ENCODE measurements at places on chromosomes 16 and 17.

- no peak for DNase-seq
Measured at GRCh38 chr16:8847623-8848022, 21.2 kb downstream of the CARHSP1 start.

DNA sequence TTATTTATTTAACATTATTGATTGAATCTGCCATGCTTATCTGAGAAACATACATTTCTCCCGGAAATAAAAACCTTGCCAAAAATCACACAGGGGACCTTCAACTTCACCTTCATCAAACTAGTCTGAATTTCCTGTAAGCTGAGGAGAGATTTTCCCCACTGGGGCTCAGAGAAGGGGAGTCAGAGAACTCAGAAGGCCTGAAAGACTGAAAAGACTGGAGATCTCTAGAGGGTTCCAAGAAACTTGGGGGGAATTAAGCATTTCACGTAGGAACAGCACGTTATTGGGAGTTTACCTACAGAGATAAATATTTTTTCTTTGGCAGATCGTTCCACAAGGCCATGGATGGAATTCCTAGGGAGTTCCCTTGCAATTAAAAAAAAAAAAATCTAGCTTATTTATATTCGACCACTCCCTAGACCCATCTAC, 528 bp upstream of the NOL11 start:
- peak; percentile 7 for DNase-seq

DNA sequence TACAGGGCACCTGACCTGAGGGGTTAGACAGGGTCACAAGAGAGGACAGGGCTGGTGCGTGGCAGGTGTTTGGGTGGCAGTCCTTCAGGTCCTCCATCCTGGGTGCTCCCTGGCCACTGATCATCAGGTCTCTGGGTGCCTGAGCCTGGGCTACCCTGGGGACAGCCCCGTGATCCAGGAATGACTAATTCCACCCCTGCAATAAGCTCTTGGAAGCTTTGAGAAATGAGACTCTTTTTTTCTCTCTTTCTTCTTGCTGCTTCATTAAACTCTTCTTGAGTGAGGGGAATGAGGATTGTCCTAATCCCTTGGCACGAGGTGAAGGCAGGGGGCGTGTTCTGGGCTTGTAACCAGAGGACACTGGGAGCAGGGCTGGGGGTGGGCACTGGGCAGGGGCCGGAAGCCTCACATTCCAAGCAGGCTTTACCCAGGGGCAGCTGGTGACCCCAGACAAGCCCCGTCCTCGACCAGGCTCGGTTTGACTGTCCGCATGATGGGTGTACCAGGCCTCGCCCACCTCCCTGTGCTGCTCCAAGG, 21.4 kb upstream of the SPNS2 start:
- no peak for DNase-seq

- no peak for DNase-seq
Measured at GRCh38 chr17:13508896-13509295, 92.8 kb downstream of the HS3ST3A1 start.

DNA sequence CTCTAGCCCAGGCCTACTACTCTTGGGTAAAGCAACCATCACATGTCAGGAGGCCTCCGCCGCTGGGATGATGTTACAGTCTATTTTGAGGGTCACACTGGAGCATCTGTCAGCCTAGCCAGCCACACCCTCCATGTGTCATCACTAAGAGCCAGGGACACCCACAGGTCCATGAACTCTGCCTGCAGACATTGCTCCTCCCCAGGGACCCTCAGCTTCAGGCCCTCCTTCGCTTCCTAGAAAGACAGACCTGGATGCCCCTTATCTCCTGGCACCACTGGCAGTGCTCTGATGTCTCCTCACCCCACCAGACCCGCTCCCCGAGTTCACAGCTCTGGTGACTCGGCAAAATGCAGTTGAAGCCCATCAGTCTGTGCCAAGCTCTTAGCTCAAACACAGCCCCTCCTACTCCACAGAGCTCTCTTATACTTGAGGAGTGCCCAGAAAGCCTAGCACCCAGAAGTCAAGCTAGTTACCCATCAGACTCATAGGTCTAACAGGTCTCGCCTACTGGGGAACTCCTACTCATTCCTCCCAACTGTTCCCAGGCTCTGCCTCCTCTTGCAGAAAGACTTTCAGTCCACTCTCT, 5.9 kb downstream of the RANBP10 start:
- DNase-seq, result no peak

DNA sequence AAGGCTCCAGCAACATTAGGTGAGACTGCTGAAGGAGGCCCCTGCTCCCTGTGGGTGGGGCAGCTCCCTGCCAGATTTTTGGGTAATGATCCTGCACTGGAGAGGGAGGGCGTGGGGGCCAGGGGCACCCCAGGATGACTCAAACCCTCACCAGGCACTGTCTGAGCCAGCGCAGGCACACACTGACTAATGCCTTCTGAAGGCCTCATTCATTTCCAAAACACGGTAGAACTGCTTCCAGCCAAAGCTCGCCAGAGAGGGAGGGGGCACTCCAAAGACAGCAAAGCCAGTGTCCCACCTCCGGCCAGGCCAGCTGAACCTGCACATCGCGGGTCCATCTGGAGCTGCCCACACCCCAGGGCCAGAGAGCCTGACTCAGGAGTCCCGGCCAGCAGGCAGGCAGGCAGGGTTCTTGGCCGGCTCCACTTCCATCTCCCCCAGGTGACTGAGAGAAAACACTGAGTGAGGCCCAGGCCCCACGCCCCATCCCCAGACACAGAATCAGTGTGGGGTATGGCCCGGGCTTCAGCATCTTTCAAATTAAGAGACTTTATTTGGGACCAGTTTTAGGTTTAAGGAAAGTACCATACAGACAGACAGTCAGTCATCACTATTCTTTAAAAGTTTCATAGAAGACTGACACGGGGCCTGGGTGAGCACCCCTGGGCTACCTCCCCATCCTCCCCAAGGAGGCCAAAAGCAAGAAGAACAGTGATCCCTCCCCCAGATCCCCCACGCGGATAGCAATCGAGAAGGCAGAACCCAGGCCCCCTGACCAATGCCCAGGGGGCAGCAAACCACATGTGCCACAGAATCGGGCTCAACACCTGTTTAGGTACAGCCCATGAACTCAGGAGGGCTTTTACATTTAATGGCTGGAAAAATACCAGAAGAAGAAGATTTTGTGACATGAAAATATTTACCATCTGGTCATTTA, 2.3 kb downstream of the PIEZO1 start:
- DNase-seq, result no peak

DNA sequence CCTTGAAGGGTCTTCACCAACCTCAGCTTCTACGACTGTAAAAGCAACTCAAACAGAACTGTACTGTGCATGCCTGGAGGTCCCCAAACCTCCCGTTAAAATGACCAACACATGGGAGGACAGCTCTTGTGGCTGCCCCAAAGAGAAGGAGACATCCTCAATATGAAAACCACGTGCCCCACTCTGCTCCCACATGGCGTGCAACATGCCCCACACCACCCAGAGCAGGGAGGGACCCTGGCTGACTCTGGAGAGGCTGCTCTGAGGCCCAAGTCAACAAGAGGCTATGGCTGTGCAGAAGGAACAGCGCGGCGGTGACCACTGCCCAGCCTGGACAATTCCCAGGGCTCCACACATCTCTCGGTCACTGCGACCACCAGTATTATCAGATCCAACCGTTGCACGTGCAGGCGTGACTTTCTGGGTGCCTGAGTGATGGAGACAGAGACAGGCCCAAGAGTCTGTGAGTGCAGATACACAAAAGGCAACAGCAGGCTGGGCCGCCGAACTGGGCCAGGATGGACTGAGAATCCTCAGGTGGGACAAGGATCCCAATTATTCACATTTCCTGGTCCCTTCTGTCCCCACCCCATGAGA, 1.4 kb downstream of the PLD6 start:
- DNase-seq, result no peak

DNA sequence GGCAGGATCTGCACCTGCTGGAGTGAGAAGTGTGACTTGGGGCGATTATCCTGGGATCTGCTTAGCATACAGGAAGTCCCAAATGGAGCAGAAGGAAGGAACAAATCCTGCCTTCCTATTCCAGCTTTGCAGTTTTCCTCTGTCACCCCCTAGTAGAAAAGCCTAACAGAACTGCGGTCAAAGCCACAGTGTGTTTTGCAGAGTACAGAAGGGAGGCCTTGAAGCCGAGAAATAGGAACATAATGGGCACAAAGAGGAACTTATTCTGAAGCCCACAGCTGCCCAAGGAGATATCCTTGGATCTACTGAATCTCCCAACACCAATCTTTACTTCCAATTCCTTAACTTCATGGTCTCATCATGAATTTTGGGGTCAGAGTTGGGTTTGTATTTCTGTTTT, 8.5 kb downstream of the KRTAP1-5 start:
- DNase-seq, result no peak

- no peak for DNase-seq
Measured at GRCh38 chr17:60333628-60334031, 58.3 kb downstream of the USP32 start.

DNA sequence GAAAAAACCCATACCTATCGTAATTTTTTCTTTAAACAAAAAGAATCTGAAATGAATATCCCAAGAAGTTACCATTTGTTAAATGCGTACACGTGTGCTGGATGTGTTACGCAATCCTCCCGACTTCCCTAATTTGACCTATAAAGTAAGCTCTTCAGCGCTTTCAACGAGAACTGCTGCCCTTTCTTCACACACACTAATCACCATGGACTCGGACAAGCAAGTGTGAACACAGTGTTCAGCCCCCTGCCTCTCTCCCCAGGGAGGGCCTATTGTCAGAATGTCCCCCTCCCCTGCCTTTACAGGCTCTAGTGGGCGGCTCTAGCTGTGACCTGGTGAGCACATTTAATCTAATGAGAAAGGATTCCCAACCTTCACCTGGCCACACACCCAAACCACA, 216.1 kb downstream of the CEP112 start:
- DNase-seq, result no peak

GRCh38 chr16:46920402-46921068, 36.4 kb downstream of the GPT2 start:
- DNase-seq, result no peak

DNA sequence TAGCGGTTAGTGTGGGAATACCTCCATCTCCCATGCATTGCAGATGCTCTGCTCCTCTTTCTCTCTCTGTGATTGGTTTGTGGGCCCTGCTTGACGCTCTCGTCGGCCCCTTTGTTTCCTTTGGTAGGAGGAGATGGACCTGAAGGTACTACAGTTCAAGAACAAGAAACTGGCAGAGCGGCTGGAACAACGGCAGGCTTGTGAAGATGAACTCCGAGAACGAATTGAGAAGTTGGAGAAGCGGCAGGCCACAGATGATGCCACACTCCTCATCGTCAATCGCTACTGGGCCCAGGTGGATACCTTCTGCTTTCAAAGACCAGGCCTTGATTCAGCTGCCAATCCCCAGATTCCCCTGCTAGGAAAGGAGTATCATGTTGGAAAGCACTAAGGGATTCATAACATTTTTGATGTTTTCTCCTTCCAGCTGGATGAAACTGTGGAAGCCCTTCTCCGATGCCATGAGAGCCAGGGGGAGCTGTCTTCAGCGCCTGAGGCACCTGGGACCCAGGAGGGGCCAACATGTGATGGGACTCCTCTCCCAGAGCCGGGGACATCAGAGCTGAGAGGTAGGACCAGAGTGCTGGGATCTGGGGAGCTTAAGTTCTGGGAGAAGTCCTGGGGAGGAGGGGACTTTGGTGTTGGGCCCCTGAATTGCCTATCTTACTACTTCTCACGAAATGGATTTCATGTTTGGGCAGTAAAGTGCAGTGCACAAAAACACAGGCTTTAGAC, 1.0 kb downstream of the RNF40 start:
- no peak for DNase-seq

- peak; percentile 30 for DNase-seq
Measured at GRCh38 chr17:28047806-28048205, 5.3 kb downstream of the NLK start.

GRCh38 chr16:54403580-54403979, 117.0 kb upstream of the IRX3 start:
- no peak for DNase-seq

DNA sequence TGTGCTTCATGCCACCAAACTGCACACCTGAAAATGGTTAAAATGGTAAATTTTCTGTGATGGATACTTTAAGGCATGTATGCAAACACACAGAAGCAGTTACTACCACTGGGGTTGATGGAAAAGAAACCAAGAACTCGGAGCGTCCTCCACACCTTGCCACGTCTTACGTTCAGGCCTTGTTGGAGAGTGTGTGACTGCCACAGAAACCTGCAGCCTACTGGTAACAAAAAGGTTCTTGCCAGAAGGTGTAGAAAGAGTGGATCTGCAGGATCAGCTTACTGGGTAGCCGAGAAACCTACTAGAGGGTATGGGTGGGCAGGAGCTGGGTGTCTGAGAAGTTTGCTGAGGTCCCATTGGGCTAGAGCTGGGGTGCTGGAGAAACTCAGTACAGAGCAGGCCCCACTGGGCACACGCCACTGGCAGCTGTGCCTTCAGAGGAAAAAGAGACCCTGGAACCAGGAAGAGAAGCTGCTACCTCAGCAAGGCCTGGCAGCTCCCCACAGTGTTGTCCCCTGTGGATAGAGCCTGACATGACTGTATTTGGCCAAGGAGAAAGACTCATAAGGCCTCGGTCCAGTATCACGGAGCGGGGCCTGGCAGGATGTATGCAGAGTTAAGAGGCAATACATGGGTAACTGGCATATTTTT, 204.6 kb downstream of the SEC14L1 start:
- no peak for DNase-seq

DNA sequence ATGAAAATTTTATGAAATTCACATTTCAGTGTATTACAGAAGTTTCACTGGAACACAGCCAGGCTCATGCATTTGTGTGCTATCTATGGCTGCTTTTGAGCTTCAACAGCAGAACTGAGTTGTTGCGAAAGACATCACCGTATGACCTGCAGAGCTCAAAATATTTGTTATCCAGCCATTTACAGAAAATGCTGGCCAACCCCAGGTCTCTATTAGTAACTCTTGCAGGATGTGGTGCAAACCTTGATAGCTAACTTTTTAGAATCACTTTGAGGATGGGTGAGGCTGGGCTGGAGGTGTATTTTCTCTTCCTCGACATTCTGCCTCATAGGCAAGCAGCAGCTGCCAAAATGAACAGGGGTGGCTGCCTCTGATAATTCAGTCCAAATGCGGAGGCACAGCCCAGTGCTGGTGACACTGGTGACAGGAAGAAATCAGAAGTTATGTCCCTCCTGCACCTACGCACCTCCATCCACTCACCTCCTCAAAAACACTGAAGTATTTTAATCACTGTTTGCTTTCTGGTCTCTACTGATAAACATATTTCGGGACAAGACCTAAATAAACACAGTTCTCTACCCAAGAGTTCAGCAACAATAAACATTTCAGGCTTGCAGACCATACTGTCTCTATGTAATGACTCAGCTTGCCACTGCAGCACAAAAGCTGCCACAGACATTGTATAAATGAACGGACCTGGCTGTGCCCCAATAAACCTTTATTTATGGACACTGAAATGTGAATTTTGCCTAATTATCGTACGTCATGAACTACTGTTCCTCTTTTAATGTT, 28.5 kb downstream of the ARHGAP17 start:
- no peak for DNase-seq

DNA sequence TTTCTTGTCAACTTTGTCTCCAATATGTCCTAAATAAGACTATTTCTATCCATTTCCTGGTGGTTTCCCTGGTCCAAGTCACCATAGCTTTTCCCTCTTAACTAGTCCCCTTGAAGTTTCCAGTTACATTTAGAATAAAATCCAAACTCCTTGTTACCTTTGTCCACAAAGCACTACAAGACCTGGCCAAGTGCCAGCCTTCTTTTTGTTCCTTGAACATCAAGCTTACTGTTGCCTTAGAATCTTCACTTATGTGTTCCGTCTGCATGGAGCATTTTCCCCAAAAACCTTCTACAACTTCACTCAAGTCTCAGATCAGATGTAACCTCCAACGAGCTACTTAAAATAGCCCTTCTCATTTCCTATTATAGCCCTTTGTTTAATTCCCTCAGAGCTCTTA, 101.4 kb downstream of the ITFG1 start:
- DNase-seq, result no peak

All from GM23338 (cell line).